Activated naive CD4-positive, alpha-beta T cell treated with anti-CD3 and anti-CD28 coated beads, Interleukin-2, amount 10 ng/mL, durations not matched to agents 7 days and 5 days (primary cell): ENCODE measurements at places on chromosomes 7 and 10.

DNA sequence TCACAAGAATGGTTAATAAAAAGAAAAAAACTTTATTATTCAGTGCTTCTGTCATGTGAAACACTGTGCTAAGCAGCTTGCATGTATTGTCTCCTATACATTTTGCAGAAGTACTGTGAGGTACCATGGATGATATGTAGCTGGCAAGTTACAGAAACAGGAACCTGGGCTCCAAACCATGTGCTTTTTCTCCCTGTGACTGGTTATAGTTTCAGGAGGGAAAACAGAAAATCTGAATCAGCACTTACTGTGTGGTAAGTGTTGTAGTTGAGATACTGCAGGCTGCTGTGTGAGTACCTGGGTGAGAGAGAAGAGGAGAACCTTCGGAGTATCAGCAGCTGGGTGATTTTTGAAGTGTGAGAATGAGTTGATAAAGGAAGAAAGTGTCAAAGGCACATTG lies 285.0 kb downstream of the SUGCT start:
- DNase-seq, result no peak

DNA sequence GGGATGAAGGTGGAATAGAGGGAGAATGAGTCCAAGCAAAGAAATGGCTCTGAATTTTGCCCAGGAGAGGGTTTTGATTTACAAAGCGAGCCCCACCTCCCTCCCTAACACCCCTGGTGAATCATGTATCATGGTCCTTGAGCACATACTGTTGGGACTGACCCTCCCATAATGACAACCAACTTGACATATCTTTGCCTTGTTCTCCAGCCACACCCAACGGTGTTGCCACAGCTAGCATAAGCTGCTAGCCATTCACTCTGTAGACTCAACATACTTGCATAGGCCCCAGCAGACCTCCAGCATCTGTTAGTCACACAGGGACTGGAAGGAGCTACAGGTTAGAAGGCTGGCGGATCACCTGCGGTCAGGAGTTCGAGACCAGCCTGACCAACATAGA lies 538.5 kb downstream of the KCNMA1 start:
- no peak for DNase-seq

DNA sequence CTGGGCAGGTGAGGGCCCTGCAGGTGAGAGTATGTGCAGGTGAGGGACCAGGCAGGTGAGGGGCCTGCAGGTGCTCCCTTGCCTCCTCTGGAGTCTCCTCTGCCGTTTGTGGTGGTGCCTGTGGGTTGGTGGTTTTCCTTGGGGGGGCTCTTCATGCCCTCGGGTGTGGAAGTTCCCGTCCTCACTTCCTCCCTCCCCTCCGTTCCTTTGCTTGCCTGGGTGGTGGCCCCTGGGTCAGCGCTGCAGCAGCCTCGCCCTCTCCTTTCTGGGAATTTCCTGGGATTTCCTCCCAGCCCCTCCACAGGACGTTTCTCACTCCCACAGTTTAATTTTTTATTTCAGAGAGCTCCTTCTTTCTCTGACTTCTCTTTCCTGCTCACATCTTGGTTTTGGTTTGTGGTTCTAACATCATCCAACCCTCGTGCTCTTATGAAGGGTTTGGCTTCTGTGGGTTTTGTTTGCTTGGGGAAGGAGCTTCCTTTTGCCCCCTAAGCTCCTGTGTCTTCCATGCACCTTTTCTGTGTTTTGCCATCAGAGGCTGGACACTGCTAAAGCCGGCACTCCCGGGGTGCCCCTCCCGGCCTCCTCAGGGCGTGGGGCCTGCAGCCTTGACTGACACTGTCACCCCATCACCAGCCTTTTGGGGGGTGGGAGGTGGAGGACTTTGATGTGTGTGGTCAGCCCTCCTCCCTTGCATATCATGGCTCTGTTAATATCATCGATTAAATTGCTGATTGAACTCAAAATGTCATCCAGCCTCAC lies 29.2 kb upstream of the ADGRA1 start:
- no peak for DNase-seq

DNA sequence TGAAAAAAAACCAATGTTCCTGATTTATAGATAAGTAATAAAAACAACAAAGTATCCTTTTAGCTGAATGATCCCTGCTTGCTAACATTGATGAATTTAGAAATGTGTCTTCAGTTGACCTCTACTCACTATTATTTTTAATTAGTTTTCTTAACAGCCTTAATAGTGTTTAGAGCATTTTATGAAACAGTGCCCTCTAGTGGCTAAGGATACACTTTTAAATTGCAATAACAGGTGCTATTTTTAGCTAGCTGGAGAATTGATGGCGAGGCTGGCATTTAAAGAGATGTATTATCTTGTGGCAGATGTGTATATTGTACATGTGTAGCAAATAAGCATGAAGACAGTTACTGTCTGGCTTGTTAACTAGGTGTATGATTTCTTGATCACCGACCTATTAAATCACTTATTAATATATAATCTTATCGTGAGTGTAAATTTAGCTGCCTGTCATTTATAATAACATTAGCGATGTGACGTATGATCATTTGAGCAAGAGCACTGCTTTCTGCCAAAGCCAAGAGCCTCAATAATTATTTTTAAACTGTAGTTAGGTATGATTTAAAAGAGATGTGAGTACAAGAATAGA lies 451.9 kb downstream of the DPP6 start:
- DNase-seq, result no peak

- DNase-seq, result no peak
Measured at GRCh38 chr7:56091591-56091990, 1.2 kb downstream of the PHKG1 start.

DNA sequence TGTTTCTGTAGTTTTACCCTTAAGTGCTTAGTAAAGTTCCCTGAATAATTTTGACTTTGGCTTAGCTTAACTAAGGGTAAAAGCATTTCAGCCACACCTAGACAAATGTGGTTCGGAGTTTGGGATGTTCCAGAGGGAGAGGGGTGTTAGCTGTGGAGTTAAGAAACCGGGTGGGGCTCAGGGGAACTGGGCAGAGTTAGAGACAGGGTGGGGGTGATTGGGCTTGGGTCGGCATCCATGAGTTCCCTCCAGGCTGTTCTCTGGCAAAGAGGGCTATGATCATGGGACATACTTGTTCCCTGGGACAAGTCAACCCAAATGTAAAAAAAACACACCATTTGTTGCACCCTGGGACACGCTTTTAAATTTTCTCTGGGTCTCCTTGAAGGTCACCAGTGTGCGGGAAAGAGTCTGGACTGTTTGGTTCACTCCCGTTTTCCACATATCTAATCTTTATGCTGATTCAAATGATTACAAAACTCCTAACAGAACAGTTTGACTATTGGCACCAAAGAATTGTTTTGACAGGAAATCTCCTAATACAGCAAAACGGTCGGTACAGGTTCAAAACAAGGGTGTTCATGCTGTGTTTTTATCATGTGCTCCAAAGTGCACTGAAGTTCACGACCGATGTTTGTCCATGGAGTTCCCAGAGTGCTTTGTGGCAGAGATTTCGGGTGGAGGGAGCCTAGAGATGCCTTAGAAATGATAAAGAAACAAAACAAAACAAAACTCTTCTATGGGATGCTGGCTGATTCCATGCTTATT lies 56.5 kb downstream of the PLXDC2 start:
- no peak for DNase-seq

- DNase-seq, result no peak
Measured at GRCh38 chr7:103793614-103794013, 195.8 kb downstream of the RELN start.

- DNase-seq, result peak; percentile 38
Measured at GRCh38 chr7:101099969-101100781, 14.9 kb downstream of the TRIM56 start.

- DNase-seq, result no peak
Measured at GRCh38 chr7:47535704-47536628, 45.9 kb downstream of the TNS3 start.
